ENCODE measurements at places on chromosomes 3 and 15. TPM values are rescaled to one million over a fixed set of nuclear protein-coding genes. Genes with fewer than 3 reads are reported as not detected.

DNA sequence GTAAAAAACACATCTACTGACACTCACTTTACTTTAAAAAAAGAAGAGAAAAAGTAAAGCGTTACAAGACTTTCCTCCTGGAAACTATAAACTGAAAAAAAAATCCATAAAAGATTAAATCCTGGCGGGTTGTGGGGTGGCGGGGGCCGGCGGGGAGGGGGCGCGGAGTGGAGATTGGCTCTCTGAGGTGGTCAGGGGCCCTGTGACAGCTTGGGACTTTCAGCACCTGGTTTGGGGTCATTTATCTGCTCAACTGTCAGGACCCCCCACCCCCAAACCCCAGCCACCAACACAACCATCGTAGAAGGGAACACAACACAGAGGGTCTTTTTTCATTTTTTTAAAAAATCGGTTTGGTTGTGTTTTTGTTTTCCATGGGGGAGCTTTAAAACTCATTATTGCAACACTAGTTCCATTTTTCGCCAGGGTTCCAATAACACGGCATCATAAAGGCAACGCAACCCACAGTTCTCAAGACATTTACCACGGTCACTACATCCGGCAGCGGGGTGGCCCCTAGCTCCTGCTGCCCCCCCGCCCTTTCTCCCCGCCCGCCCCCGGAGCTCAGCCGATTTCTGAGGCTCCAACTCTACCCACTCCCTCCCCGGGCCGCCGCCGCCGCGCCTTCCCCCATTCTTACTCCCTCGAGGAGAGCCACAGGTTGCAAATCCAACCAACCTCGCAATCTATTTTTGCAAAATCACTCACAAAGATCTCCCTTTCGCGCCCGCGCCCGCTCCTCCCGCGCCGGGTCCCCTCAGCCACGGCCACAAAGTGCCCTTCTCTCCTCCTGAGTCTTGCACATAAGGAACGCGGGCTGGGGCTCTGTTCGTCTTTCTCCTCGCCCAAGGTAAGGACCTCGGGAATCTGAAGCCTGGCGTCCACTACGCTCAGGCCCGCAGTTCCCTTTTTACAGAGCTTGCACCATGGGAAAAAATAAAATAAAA lies 1.8 kb downstream of the BCL6 start:
- peak; percentile 65 for DNase-seq
- peaks cover 3% of the 10 kb centered on the region for H3K4me1 ChIP-seq
- H3K36me3 ChIP-seq: no peaks in the 10 kb centered on the region
- H3K27ac ChIP-seq: peak overlapping the region; percentile 97
- no peaks in the 10 kb centered on the region for H3K27me3 ChIP-seq

Gene OXTR
- total RNA-seq: 0.24 TPM

Gene PYGO1
- 2.3 TPM for total RNA-seq

- no peaks in the 10 kb centered on the region for H3K4me1 ChIP-seq
- H3K27me3 ChIP-seq: no peaks in the 10 kb centered on the region
- no peak overlapping the region for H3K4me3 ChIP-seq
- DNase-seq: no peak
Observed at GRCh38 chr3:152151216-152151876, 117.4 kb upstream of the MBNL1 start.

Gene TARS3
- 8.7 TPM for total RNA-seq

- H3K36me3 ChIP-seq: no peaks in the 10 kb centered on the region
- H3K27ac ChIP-seq: no peak overlapping the region
- no peak overlapping the region for H3K4me3 ChIP-seq
- DNase-seq: no peak
Observed at GRCh38 chr15:67779549-67780111, 45.7 kb upstream of the SKOR1 start.

DNA sequence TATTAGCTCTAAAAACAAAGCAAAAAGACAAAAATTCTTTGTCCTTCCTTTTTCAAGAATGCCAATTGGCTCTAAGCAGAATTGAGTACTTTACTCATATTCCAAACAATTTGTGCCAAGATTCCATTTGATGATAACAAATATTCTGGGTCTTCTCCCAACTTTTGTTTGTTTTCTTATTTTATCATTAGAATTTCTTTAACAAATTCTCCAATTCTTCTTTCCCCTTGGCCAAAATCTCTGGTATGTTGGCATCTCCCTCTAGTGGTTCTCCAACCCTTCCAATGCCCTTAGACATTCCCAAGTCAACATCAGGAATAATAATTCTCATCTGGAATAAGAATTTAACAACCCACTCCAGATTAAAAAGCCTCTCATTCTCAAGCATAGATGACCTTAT lies 5.3 kb downstream of the CPOX start:
- no peaks in the 10 kb centered on the region for H3K27me3 ChIP-seq
- H3K4me1 ChIP-seq: no peaks in the 10 kb centered on the region
- no peak overlapping the region for H3K4me3 ChIP-seq
- H3K27ac ChIP-seq: no peak overlapping the region
- DNase-seq: no peak
- H3K36me3 ChIP-seq: no peaks in the 10 kb centered on the region

DNA sequence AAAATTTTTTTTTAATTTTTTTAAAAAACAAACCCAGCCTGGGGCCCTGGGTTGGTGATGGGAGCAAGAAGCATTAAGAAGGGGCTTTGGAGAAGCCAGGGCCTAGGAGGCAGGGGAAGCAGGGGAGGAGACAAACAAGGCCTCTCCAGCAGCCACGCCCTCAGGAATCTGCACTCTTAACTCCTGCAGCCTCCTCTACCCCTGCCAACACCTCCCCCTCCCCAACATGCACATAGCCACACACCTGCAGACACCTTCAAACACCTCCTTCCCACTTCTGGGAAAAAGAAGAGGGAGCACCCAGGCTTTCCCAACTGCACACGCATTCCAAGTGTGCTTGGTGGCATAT lies 2.7 kb upstream of the DCAF1 start:
- H3K4me1 ChIP-seq: no peaks in the 10 kb centered on the region
- H3K36me3 ChIP-seq: no peaks in the 10 kb centered on the region

Measured in colonic mucosa (tissue), 4 donors.